HT-29 (cell line): ENCODE measurements at places on chromosomes 4 and X. TPM values are rescaled to one million over a fixed set of nuclear protein-coding genes. Genes with fewer than 3 reads are reported as not detected.

Gene NOP14
- total RNA-seq = 26.2 and 29.2 TPM in 2 replicates

Gene TXK
- 0.89 and 1.7 TPM in 2 replicates for total RNA-seq

Gene ADAM29
- total RNA-seq = not detected in 2 replicates

Gene KDR
- not detected in 2 replicates for total RNA-seq

Gene USP17L13
- not detected in 2 replicates for total RNA-seq

Gene USP26
- total RNA-seq = not detected in 2 replicates

Gene SLC16A2
- total RNA-seq = not detected in 2 replicates

Gene HSD17B13
- not detected in 2 replicates for total RNA-seq

Gene RPL39
- total RNA-seq = 753 and 894 TPM in 2 replicates

Gene CT45A8
- total RNA-seq = not detected in 2 replicates

Gene PJA1
- 9.5 and 14.4 TPM in 2 replicates for total RNA-seq

Gene MAGEA8
- not detected in 2 replicates for total RNA-seq

Gene MAGEC2
- not detected in 2 replicates for total RNA-seq

Gene CFP
- 0.21 and 0.56 TPM in 2 replicates for total RNA-seq

Gene FGD1
- 0.13 and 0.18 TPM in 2 replicates for total RNA-seq

Gene ZNF630
- total RNA-seq = 0.10 and 0.68 TPM in 2 replicates

Gene SUPT20HL2
- total RNA-seq = not detected in 2 replicates

Gene ADH1A
- total RNA-seq = not detected in 2 replicates

Gene CTAG2
- total RNA-seq = not detected in 2 replicates

Gene DCAF4L1
- 0.03 and 0.13 TPM in 2 replicates for total RNA-seq

Gene UGT2B17
- total RNA-seq = not detected in 2 replicates

Gene PCSK1N
- total RNA-seq = not detected in 2 replicates

Gene MTNR1A
- total RNA-seq = not detected in 2 replicates

Gene S100P
- total RNA-seq = 412 and 628 TPM in 2 replicates

Gene FAAH2
- total RNA-seq = 3.1 and 3.4 TPM in 2 replicates

Gene ZNF81
- total RNA-seq = 5.5 and 7.4 TPM in 2 replicates

Gene GABRB1
- not detected in 2 replicates for total RNA-seq

Gene CT45A7
- total RNA-seq = not detected in 2 replicates

Gene CITED1
- 1.3 and 3.2 TPM in 2 replicates for total RNA-seq

Gene IL21
- not detected in 2 replicates for total RNA-seq

Gene PRDM8
- 5.7 and 7.0 TPM in 2 replicates for total RNA-seq

Gene PDHA1
- total RNA-seq = 257 and 284 TPM in 2 replicates

Gene PDE5A
- total RNA-seq = 2.0 and 3.0 TPM in 2 replicates

Gene AR
- total RNA-seq = not detected in 2 replicates

Gene BCLAF3
- total RNA-seq = 2.6 and 2.8 TPM in 2 replicates

Gene EMD
- total RNA-seq = 70.5 and 87.0 TPM in 2 replicates

Gene RNF212
- total RNA-seq = not detected in 2 replicates

Gene NR3C2
- total RNA-seq = 1.4 and 2.5 TPM in 2 replicates

Gene TMSB15B
- total RNA-seq = not detected in 2 replicates
